ENCODE measurements at places on chromosomes 1 and 21.

GRCh38 chr1:238606896-238607295, 716.2 kb upstream of the ZP4 start:
- DNase-seq: no peak

DNA sequence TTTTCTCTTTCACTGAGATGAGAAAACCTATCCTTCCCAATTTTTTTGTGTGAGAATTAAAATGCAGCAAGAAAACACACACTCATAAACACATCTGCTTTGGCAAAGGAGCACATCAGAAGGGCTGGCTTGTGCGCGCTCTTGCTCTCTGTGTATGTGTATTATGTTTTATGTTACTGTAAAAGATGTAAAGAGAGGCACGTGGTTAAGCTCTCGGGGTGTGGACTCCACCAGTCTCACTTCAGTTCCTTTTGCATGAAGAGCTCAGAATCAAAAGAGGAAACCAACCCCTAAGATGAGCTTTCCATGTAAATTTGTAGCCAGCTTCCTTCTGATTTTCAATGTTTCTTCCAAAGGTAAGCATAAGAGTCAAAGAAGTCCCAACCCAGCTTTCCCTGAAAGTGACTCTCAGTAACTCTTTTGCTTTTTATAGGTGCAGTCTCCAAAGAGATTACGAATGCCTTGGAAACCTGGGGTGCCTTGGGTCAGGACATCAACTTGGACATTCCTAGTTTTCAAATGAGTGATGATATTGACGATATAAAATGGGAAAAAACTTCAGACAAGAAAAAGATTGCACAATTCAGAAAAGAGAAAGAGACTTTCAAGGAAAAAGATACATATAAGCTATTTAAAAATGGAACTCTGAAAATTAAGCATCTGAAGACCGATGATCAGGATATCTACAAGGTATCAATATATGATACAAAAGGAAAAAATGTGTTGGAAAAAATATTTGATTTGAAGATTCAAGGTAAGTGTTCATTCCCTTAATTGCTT, at the start of gene CD2:
CD2 (plus strand) TSS at position 233 of the 780 bp plus-strand sequence; CDS start at position 296, 63 bp downstream.
- DNase-seq: no peak

GRCh38 chr1:236016083-236016482, 48.8 kb downstream of the NID1 start:
- no peak for DNase-seq

DNA sequence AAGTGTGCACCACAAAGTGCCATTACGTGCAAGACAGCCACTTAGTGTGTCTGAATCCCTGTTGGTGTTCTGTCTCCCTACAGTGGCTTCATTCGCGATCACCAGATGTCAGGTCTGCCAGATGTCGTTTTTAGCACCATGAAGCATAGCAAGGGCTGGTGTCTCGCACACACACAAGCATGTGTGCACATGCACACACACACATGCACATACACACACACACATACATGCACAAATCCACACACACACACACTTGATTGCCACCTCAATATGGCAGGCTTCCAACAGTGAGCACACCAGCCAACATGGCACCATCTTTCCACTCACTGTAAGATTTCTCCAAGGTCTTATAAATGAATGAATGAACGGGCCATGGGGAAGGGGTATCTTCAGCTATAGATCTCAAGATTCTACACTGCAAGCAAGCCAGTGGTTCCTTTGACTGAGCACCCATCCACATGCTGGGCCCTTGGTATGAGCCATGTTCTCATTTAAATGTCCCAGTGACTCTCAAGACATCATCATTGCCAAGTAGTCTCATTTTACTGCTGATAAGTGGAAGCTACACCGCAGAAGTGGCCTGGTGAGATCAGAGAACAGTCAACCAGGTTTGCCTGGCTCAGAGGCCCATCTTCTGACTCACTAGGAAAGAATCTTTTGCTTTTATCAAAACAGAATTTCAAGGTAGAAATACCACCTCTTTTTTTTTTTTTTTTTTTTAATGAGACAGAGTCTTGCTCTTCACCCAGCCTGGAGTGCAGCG, 84.9 kb downstream of the SIM2 start:
- DNase-seq: no peak

DNA sequence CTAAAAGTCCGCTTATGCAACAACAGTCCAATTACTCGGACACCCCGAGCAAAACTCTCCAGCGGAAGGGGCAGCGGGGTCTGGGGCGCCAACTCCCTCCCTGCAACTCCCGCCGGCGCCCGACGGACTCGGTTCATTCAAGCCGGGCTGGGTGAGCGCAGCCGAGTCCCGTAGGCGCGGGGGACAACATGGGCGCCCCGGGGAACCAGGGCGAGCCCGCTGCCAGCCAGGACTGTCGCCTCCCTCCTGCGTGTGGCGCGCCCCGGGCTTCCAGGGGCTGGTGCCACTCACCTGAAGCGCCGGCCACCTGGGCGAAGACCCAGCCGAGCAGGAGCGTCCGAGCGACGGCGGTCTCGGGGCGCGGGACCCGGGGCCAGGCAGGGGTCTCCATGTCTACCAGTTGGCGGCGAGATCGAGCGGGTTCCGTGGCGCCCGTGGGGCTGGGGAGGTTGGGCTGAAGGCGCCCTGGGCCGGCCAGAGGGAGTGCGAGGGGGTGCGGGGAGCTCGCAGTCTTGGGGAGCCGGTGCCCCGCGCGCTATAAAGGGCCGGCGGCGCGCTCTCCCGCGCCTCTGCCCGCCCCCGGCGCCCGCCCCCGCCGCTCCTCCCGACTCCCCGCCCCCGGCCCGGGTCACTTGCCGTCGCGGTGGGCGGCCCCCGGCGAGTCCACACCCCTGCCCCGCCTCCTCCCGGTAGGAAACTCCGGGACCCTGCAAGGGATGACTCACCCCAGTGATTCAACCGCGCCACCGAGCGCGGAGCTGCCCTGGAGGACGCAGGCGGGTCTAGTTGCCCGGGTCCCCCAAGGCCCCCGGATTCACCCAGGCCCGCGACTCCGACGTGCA, at the start of gene F3:
F3 (minus strand) TSS at position 514 of the 842 bp plus-strand sequence; CDS start at position 391, 123 bp downstream.
- peak; percentile 91 for DNase-seq

DNA sequence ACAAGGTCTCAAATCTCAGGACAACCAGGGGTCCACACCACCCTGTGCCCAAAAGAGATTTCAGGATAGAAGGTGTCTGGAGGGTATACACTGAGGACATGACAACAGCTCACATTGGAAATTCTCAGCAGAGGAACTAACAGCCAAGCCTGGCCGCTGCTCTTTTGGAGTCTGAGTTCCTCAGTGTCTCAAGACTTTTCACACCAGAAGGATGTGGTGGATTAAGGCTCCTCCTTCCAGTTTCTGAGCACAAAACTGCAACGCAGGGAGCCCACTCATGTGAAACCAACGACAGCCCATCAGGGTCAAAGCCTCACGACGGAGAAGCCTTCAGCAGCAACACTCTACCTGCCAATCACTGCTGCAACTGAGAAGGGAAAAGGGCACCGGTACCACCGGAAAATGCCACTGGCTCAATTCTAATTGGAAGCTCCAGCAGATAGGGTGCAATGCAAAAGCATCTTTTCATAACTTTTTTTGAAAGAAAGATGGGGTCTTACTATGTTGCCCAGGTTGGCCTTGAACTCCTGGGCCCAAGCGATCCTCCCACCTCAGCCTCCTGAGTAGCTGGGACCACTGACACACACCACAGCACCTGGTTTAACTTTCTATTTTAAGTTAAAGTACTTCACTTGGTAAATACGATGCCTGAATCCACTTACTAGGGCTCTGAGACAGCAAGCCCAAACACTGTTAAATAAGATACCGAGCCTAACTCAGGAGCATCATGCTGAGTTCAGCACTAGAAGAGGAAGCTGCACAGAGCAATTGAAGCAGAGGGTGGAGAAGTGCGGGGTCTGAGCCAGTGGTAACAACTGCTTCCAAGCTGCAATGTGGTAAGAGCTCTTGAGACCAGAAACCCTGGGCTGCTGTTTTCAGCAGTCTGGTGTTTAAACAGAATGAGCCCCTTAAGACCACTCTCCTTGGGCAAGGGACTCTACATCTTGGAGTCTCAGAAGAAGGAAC, 7.8 kb downstream of the CAPZB start:
- no peak for DNase-seq

DNA sequence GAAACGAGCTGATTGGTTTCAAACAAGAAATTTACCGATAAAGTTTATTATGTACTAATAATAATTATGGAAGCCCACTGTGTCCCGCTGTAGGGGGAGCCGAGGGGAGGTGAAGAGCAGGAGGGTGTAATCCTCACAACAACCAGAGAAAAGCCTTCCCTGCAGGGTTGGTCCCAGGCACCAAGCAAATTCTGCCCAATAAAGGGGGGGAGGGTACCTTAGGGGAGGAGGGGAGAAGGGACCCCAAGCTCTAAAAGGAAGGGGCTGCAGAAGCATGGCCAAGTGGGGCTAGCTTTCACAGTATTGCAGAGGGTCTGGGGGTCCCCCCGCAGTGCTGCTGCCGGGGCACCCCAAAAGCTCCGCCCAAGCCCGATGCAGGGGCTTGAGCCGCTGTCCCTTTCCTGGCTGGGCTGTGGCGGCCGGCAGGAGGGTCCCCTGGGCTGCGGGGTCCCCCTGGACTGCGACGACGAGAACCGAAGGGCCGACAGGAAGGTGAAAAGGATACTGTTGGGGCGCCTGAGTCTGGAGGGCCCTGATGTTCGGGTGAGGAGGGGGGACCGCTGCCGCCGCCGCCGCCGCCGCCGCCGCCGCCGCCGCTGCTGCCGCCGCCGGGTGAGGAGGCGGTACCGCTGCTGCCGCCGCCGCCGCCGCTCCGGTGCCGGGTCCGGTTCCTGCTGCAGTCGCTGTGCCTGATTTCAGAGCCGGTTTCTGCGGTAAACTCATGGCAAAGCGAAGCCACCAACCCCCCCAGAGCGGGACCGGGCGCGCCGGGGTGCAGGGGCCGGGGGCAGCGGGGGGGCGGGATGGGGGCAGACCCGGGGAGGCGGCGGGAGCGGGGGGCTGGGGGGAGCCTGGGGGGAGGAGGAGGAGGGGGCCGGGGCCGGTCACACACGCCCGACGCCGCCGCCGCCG, 771 bp downstream of the EIF4G3 start:
- DNase-seq: peak; percentile 59

- peak; percentile 53 for DNase-seq
Measured at GRCh38 chr1:1946540-1946939, 27.5 kb upstream of the TMEM52 start.

DNA sequence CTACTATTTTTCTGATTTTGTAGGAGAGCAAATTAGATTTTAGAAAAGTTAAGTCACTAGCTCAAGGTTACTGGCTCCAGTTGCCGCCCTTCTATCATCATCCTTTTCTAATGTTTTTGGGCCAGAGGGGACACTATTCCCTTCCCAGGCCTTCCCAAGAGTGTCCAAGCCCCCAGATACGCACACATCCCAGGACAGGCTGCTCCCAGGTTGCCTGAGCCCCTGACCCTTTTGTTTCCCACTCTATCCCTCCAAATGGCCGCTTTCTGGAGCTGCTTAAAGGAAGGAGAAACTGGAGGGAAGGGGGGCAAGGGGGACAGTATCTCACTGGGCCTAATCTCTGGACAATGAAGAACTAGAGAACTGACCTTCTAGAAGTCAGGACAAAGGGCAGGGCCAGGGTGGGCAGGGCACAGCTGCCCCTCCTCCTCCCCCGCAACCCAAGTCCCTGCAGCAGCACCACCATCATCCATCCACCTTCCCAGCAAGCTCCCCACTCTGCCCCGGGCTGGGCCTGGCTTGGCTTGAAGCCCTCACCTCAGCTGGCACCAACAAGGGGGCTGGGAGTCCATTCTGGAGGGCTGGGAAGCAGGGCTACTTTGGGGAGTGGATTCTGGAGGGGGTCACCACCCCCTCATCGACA, 1.1 kb upstream of the MAP7D1 start:
- DNase-seq: peak; percentile 61

DNA sequence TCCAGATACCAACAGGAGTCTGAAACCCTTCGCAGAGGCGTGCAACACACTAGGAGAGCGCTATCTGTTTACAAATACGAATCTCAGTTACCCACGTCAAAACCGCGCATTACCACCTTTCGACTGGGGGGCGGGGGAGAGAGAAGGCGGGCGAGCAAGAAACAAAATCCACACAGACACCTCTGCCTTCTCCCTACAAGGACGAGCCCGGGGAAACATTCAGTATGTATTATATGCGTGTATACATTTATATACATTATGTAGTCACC, 722 bp downstream of the TUT4 start:
- peak; percentile 43 for DNase-seq

GRCh38 chr1:201119206-201120197, 7.3 kb upstream of the CACNA1S start:
- no peak for DNase-seq

DNA sequence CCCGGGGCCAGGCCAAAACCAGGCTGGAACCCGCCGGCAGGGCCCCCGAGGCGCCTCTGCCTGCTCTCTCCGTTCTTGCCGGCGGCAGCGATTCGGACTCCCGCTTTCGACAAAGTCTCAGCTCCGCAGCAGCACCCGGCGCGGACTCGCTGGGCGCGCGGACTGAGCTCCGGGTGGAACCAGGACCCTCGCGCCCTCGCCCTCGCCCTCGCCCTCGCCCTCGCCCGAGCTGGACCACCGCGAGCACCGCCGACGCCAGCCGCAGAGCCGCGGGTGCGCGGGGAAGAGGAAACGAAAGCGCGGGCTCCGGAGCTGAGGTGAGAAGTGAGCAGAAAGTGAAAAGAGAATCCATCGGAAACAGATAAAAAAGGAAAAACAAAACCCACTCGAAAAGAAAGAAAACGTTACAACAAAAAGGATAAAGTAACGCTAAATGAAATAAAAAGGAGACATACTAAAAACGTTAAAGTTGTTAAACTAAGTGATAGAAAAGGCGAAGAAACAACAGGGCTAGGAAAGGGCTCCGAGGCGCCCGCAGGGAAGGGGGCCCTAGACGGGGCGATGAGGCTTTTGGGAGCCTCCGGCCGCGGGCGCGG, 64.9 kb downstream of the MEF2D start:
- no peak for DNase-seq

- DNase-seq: no peak
Measured at GRCh38 chr1:239742416-239743109, 349.1 kb upstream of the FMN2 start.

DNA sequence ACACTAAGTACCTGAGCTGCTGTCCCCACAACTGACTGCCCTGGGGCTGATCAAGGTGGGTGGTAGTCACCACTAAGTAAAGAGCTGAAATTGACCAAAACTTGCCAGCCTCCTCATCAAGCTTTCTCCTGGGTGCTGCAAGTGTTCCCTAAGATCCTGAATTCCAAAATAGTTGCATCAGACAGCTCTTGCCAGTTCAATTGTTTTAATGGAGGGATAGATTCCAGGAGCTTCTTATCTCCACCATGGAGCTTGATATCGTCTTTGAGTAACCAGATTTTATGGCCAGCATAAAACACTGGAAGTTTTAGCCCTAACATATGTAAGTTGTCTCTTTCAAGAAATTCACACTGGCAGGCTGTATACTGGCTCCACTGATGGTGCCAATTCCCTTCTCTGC, 90.3 kb downstream of the NID1 start:
- no peak for DNase-seq

DNA sequence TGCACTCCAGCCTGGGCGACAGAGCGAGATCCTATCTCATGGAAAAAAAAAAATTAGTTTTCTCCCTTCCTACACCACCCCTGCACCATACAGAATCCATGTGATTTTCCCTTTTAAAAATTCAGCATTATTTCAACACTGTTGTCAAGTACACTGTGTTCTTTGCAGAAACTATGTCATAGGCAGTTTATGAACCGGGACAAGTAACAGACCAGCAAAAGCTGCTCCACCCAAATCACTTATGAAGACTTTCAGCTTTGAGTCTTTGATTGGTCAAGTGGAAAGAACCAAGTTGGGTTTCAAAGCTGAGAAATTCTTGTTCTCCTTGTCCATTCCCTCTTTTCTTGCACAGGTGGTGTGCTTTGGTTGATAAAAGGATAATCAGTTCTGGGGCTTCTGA, 173.0 kb downstream of the CDC7 start:
- DNase-seq: no peak

- no peak for DNase-seq
Measured at GRCh38 chr1:26020330-26020768, 1.2 kb upstream of the EXTL1 start.

GRCh38 chr1:37794372-37795339, 1.0 kb downstream of the MANEAL start:
- DNase-seq: no peak
